ENCODE measurements at places on chromosomes 13 and 19.

- no peak for DNase-seq
These were observed 25.5 kb downstream of the FGF14 start for GRCh38 chr13:102376318-102376717.

- no peak for DNase-seq
These were observed 7.4 kb upstream of the OXGR1 start for GRCh38 chr13:97001636-97002035.

- DNase-seq = no peak
These were observed 3.6 kb upstream of the MIER2 start for GRCh38 chr19:347946-348861.

DNA sequence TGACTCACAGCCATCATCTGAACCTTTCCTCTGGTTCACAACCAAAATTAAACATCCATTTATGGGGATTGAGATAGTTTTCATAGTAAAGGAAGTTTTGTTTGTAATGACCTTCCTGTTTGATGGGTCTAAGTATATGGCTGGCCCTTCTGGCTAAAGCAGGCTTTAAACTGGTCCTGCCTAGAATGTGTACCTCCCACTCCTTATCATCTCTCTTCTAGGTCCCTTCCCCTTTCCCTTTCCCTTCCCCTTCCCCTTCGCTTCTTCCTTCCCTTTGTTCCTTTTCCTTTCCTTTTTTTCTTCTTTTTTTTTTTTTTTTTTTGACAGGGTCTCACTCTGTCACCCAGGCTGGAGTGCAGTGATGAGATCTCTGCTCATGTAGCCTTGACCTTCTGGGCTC lies 35.6 kb downstream of the BBC3 start:
- no peak for DNase-seq

DNA sequence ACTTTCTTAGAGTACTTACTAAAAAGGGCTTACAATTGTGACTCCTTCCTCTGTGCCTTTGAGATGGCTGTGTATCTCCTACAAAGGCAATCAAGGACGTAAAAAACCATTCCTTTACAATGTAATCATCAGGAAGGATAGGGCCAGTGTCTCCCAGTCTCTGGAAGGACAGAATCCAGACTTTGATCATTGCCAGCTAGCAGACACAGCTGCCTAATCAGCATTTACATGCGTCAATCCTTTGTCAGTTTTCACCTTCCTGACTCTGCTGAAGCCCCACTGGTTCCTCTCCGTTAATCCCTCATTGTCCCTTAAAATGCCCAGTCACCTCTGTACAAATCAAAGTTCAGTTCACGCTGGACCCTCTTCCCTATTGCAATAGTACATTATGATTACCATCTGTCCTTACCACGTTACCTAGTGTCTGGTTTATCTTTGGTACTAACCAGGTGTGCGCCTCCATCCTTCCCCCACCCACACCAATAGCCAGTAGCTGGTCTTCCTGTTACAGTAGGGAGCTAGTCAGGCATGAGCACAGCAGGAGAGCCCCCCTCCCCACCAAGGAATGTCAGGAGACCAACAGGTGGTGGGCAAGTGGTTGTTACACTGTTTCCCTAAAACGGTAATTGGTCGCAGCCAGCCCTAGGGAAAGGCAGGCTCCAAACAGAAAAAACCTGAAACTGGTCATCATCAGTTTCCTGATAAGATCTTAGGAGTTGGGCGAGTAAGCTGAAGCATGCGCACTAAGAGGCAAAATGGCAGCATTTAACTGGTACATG lies 49.7 kb downstream of the TGDS start:
- DNase-seq = no peak

GRCh38 chr13:51834581-51835171 lies 10.3 kb downstream of the TMEM272 start:
- DNase-seq = no peak

DNA sequence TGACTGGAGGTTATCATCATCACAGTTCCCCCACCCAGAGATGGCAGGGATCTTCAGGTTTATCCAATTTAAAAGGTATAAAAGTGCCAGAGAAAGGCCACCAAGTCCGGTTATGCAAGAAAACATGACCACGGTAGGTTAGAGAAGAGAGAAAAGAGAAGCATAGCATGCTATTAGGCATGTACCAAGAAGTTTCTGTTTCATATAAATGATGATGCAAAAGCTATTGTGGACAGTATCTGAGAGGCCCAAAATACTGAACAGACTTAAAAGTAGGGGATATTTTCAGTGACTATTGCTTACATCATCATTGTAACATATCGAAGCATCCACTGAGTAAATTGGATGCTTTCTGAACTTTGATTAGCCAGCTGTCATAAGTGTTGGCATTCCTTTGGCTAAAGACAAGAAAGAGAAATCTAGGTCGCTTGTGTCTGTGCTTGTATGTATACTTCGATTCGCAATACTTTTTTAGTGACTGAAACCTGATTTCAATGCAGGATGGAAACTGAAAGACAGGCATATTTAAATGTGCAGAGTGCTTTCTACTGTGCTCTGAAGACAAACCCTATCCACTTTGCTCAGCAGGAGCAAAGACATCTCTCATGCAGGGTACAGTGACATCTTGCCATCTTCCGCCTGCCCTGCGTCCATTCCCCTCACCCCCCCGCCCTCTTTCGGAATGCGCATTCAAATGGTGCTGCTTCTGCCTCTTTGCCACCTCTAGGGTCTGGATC lies 180.3 kb downstream of the SHISA2 start:
- no peak for DNase-seq

DNA sequence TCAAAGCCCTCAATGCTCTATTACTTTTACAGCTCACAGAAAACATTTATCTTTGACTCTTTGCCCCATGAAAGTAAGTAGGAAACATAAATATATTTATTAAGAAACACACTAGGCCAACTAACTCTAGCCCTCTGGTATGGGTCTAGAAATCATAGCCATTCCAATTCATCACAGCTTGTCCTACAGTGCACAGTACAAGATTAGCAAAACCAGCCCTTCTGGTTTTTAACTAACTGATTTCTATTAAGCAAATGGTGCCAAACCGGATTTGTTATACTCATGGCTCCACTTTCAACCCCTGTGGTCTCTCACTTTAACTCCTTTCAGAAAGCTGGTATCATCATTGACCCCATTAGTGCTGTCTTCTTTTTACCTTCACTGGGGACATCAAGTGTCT lies 5.6 kb upstream of the LRRC63 start:
- DNase-seq = no peak

DNA sequence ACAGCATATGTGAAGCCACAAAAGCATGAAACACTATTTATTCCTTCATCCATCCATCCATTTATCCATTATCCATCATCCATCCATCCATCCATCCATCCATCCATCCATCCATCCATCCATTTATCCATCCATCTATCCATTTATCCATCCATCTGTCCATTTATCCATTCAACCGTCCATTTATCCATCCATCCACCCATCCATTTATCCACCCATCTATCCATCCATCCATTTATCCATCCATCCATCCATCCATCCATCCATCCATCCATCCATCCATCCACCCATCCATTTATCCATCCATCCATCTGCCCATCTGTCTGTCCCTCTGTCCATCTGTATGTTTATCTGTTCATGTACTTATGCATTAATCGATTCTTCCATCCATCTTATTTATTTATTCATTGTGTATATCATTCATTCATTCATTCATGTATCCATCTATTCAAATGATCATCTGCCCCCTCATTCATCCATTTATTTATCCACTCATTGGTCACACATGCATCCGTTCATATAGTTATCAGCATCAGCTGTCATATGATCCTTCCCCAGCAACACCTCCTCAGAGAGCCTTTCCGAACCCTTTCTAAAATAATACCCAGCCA lies 7.0 kb upstream of the MYH14 start:
- no peak for DNase-seq

DNA sequence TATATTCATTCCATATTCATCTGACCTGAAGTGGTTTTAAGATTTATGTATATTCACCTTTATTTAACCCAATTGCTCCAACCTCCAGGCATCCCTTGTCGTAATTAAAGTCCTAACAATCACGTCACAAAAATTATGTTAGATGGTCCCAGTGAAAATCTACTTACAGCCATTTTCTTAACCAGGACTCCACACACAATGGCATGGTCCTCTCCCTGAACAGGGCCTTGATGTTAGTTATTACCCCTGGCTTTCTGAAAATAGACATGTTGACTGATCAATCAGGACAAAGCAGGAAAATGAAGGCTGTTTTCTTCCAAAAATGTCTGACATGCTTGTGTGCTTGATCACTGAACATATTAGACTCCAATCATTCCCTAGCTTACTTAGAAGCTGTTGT lies 542.7 kb upstream of the SLITRK5 start:
- no peak for DNase-seq

DNA sequence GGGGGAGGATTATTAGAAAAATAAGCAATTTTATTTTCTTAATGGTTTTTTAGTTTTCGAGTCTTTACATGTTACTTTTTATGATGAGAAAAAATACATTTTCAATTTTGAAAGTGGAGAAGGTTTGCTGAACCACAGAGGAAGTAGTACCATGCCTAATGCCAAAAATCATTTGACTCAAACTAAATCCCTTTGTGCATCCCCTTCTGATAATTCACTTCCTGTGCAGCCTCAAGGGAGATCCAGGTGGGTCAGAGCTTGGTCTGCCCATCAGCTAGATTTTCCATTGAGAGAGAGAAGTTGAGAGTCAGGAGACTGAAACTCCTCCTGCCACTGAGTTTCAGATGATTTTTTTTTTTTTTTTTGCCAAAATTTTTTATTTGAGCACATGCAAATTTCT lies 571.7 kb downstream of the LIG4 start:
- no peak for DNase-seq

DNA sequence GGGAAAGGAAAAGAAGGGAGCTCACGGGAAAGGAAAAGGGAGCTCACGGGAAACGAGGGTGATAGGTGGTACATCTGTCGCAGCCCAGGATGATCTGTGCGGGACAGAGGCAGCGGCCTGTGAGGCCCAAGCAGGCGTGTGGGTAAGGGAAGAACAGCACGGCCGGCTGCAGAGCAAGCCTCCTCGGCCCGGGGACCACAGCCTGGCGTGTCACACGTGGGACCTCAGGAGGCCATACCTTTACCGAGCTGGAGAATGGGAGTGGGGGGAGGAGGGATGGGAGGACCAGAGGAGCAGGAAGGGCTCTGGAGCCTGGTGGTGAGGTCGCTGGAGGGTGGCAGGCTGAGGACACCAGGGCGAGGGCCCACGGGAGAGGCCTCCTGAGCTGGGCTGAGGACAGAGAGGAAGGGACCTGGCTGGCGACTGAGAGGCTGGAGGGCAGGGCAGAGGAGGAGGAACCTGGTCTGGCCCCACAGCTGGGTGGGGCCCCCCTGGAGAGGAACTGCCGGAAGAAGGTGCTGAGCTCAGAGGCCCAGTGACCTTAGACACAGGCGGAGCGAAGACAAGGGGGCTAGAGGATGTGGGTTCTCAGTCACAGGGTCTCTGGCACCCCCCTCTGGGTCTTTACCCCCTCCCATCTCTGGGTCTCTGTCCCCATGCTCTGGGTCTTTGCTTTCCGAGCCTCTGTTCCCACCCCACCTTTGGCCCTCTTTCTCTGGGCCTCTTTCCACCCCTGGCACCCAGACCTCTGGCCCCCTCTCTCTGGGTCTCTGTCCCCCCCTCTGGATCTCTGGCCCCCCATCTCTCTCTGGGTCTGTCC lies 2.9 kb upstream of the FTL start:
- no peak for DNase-seq

GRCh38 chr13:103516015-103516795 lies 450.0 kb upstream of the SLC10A2 start:
- DNase-seq = no peak

GRCh38 chr13:112894423-112894672 lies 74.7 kb upstream of the MCF2L start:
- DNase-seq = no peak

DNA sequence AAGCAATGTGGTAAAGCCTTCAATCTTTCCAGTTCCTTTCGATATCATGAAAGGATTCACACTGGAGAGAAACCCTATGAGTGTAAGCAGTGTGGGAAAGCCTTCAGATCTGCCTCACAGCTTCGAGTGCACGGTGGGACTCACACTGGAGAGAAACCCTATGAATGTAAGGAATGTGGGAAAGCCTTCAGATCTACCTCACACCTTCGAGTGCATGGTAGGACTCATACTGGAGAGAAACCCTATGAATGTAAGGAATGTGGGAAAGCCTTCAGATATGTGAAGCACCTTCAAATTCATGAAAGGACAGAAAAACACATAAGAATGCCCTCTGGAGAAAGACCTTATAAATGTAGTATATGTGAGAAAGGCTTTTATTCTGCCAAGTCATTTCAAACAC lies 15.6 kb upstream of the ZNF763 start:
- DNase-seq = no peak

GRCh38 chr19:38618590-38619360 lies at the start of gene EIF3K:
TSS of gene EIF3K (plus strand) at chr19:38619188. CDS start at chr19:38619269, 81 bp downstream.
- peak; percentile 99 for DNase-seq

DNA sequence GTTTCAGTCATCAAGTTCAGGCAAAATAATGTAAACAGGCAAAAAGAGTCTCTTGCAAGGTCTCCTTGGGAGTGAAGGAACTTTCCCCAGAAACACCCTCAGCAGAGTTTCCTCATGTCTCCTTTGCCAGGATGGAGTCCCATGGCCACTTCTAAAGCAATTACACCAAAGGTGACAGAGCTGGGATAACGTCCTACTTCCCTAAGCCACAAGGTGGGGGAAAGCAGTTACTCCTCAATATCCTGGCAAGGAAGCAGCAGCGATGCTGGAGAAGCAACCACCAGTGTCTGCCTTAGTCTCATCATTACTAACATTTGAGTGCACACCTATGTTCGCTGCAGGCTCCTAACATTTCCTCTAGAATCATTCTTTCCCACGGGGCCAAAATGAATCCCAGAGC lies 88.6 kb downstream of the UBL3 start:
- DNase-seq = no peak

DNA sequence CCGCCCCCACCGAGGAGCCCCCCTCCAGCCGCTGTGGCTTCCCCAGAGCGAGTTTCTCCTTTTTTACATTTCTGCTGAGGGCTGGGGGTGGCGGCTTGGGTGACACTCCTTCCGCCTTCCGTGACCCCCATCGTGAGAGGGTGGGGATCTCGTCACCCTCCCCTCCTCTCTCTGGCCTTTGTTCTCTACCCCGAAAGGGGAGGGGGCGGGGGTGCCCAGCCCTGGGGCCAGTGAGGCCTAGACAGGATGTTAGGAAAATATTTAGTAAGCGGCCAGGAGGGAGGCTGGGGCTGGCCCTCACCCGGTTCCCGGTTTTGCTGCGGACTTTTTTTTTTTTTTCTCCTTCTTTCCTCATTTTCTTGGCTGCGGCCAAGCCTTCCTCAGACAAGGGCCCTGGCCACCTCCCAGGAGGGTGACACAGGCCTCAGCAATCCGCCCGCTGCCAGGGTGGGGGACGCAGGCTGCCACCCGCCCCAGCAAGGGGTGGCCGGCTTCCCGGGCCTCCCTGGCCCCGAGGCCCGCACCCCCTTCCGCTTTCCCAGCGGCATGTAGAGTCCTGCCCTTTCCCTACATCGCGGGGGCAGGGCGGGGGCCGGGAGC lies 3.9 kb downstream of the MIDN start:
- DNase-seq = peak; percentile 89

- DNase-seq = no peak
These were observed 855 bp downstream of the UNC13A start for GRCh38 chr19:17687141-17687856.

DNA sequence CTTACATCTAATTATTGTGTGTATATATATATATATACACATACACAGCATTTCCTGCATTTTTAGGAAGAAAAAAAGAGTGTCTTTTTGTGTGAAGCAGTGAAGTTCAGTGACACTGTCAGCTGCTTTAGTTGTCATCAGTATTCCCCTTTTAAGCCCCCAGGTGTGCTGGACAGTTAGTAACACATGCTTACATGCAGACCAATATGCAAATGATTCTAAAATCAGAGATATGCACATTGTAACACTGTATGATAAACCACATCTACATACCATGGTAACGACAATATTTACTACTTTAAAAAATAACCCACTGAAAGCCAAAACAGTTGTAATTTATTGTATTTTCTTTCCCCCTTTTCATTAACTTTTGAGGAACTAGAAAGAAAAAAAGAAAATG lies 16.8 kb downstream of the LHFPL6 start:
- DNase-seq = no peak
